ENCODE measurements at places on chromosomes 2 and 18. TPM values are rescaled to one million over a fixed set of nuclear protein-coding genes. Genes with fewer than 3 reads are reported as not detected.

GRCh38 chr18:33201509-33201926, 239.0 kb downstream of the CCDC178 start:
- peak; percentile 83 for DNase-seq

DNA sequence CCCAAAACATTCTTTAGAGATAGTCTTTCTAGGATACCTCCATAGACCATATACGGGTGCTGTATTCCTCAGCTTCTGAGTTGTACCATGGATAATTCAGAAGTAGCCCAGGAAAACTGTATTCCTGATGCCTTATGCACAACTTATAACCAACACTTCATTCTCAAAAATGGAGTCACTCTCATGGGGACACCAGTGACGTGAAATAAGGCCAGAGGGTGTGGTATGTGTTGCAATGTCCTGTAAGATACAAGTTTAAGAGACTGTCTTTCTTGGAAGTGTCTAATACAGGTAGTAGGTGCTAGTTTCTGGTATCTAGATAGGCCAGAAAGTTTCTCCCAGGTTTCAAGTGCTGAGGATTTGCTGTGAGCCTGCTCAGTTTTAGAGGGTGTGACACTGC, 36.1 kb downstream of the COX7A2L start:
- no peak for DNase-seq

DNA sequence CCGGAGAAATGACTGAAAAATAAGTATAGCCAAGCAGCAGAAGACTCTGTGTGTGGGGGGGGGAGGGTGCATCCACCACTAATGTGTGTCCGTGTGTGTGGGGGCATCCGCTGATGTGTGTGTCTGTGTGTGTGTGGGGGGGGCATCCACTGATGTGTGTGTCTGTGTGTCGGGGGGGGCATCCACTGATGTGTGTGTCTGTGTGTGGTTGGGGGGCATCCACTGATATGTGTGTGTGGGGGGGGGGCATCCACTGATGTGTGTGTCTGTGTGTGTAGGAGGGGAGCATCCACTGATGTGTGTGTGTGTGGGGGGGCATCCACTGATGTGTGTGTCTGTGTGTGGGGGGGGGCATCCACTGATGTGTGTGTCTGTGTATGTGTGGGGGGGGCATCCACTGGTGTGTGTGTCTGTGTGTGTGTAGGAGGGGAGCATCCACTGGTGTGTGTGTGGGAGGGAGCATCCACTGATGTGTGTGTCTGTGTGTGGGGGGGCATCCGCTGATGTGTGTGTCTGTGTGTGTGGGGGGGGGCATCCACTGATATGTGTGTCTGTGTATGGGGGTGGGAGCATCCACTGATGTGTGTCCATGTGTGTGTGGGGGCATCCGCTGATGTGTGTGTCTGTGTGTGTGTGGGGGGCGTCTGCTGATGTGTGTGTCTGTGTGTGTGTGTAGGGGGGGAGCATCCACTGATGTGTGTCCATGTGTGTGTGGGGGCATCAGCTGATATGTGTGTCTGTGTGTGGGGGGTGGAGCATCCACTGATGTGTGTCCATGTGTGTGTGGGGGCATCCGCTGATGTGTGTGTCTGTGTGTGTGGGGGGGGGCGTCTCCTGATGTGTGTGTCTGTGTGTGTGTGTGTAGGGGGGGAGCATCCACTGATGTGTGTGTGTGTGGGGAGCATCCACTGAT, 125.0 kb downstream of the NFATC1 start:
- no peak for DNase-seq

- DNase-seq: peak; percentile 93
Measured at GRCh38 chr18:43919551-43919950, 642.3 kb upstream of the SYT4 start.

GRCh38 chr18:7642331-7642890, 75.3 kb downstream of the PTPRM start:
- DNase-seq: no peak

- no peak for DNase-seq
Measured at GRCh38 chr2:96602330-96602823, 35.7 kb downstream of the KANSL3 start.

- DNase-seq: no peak
Measured at GRCh38 chr2:127014224-127014623, 92.7 kb downstream of the BIN1 start.

GRCh38 chr18:48982266-48982665, 31.5 kb upstream of the SMAD7 start:
- no peak for DNase-seq

DNA sequence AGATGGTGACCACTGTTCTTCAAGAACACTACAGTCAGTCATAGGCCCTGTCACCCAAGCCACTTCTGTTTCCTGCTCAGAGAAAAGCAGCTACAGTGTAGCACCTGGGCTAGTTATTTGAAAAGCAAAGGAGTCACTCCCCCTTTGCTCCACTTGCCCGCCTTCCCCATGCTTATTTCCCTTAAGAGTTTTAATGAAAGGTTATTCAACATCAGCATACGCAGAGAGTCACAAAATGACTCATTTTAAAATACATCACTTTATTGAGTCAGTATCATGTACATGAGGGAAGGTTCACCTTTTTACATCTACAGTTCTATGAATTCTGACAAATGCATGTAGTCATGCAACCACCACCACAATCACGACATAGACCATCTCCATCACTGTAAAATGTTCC, 71.3 kb downstream of the TNFRSF11A start:
- no peak for DNase-seq

DNA sequence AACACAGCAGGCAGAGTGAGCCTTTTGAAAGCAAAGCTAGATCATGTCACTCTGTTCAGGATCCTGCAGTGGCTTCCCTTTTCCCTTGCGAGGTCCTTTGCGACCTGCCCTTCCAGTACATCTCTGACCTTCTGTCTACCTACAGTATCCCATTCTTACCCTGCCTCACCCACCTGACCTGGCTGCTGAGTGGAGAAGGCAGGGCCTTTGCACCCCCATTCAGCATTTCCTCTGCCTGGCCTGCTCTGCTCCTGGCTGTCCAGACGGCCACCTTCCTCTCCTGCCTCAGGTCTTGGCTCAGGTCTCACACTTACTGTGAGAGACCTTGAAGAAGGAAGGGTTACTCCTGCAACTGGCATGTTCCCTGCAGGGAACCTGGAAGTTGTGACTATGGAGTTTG, 77.4 kb downstream of the MAPRE2 start:
- DNase-seq: no peak

POTEJ gene
- total RNA-seq: 0.09 TPM

FAM228B gene
- 35.4 TPM for total RNA-seq

CYS1 gene
- total RNA-seq: 1.0 TPM

RBM44 gene
- total RNA-seq: 4.0 TPM

SH3RF3 gene
- 8.5 TPM for total RNA-seq

IGFBP5 gene
- 196 TPM for total RNA-seq

Measured in lung (tissue), 17 donors.